Fibroblast of skin of left biceps (primary cell): ENCODE measurements at places on chromosomes 6 and 20.

DNA sequence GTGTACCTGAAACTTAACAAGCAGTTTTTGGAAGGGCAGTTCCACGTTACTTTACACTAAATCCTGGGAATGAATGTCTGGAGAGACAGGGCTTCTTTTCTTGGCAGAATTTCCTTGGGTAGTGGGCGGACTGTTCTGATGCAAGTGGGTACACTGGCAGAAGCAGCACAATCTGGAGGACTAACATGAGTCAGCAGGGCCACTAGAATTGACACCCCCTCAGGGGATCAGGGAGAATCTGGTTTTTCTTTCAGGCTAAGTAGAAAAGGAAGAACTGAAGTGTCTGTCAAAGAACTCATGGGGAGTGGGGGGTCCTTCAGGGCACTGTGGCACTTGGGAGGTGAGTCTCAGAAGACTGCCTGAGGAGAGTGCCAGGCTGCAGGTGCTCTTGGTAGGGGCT is 34.6 kb downstream of the PANK2 start:
- no peak for DNase-seq

DNA sequence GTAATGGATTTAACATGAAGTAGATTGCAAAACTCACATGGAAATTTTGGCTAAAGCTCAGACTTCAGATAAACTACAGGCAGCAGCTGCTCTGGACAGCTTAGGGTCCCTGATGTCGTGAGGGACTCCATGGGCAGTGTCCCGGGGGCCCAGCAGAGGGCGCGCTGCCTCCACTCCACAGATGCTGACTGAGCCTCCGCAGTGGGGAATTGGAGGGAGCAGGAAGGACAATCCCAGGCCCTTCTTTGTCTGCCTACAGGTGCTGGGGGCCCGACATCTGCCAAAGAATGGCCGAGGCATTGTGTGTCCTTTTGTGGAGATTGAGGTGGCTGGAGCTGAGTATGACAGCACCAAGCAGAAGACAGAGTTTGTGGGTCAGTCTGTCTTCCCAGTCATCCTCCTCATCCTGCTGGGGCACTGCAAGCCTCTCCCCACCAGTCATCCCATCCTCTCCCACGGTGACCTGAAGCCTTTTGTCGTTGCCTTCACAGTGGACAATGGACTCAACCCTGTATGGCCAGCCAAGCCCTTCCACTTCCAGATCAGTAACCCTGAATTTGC is 35.9 kb downstream of the PLCG1 start:
- peak; percentile 19 for DNase-seq

- no peak for DNase-seq
These were observed 61.6 kb upstream of the ADGRG6 start for GRCh38 chr6:142240179-142240578.

- no peak for DNase-seq
These were observed 18.7 kb downstream of the ASF1A start for GRCh38 chr6:118912646-118913045.

DNA sequence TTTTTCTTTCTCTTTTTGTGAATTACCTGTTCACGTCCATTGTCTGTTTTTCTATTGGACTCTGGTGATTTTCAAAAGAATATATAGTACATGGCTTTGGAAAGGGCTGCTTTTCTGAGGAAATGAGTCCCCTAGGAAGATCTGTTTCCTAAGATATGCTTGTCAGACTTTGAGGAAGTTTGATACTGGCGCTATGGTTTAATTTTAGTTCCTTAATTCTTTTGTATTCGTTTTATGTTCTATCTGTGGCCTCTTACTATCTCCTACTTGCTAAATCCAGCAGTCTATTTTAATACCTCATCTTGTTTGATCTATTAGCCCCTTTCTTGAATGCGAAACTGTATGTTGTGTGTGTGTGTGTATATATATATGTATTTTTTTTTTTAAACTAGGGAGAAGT is 101.9 kb downstream of the LIN28B start:
- DNase-seq: no peak

GRCh38 chr20:50690650-50691572 is at the start of gene RIPOR3:
RIPOR3 (minus strand) TSS chr20:50691542; CDS start chr20:50691128, 414 bp downstream.
- DNase-seq: no peak

DNA sequence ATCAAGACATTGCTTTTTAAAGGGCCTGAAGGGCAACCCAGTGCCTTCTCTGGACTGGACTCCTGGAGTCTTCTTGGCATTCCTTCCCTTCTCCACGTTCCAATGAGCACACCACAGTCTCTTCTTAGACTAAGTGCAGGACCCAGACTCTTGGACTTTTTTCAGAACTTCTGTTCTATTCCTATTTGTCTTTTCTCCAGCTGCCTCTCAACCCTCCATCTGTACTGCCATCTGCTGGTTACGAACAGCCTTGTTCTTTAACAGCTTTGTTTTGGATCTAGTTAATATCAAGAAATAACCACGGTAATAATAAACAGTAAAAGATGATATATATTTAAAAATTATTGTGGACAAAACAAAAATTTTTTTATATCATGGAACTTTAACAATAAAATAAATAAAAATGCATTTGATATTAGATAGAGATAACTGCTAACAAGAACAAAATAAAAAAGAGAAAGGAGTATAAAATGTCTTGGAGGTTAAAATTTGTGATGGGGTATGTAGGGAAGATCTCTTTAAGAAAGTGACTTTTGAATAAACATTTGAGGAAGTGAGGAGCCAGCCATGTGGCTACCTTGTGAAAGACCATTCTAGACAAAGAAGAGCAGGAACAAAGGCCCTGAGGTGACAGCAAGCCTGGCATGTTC is 105.1 kb upstream of the HCRTR2 start:
- peak; percentile 35 for DNase-seq

GRCh38 chr20:32558526-32558925 is 26.6 kb downstream of the NOL4L start:
- DNase-seq: no peak

DNA sequence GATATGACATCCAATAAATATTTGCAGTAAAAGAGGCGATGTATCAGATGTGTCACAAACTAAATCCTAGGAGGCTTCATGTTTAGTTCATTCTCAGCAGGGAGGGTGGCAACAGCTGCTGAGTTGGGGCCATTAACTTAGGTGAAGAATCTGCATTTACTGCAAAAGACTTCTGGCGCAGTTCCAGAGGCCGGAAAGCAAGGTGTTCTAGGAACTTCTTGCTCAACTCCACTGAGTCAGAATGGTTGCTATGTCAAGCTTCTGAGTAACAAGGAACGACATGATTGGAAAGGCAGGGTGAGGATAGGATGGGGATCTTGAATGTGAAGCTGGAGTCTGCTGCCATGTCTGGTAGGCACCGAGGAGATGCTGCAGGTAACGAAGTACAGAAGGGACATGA is 11.7 kb downstream of the ADNP start:
- no peak for DNase-seq

DNA sequence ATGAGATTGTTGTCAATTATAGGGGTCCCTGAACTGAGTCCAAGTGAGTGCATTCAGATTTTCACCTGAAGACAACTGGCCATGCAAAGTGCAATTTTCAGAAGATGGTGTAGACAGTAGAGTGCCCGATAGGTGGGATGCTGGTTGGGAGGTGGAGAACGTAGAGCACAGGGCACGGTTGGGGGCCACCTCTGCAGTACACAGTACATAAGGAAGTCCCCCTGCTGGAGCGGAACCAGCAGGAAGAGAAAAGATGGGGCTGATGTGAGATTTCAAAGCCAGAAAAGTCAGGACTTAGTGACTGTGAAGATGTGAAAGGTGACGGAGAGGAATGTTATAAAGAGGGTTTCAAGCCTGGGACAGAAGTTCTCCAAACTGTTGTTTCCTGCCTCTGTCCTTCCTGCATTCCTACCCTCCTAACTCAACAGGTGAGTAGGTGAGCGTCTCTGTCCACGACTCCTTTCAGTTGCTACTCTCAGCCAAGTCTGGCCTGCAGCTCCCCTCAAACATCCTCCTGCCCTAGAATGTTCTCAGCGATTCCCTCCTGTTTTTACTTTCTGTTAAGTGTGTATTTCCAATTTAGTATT is 330.8 kb downstream of the PRL start:
- no peak for DNase-seq

- peak; percentile 2 for DNase-seq
These were observed 14.0 kb downstream of the DEFB110 start for GRCh38 chr6:50007819-50008218.

- no peak for DNase-seq
These were observed 15.9 kb downstream of the KCNK5 start for GRCh38 chr6:39213195-39213920.

GRCh38 chr6:53750052-53750650 is 44.7 kb upstream of the LRRC1 start:
- no peak for DNase-seq

- no peak for DNase-seq
These were observed 51.3 kb upstream of the GLP1R start for GRCh38 chr6:38997128-38997761.

GRCh38 chr6:17419189-17419575 is 25.8 kb downstream of the CAP2 start:
- DNase-seq: no peak

- DNase-seq: no peak
These were observed 7.5 kb downstream of the BCAS1 start for GRCh38 chr20:54062812-54063280.

GRCh38 chr6:82143041-82143481 is 104.5 kb downstream of the IBTK start:
- peak; percentile 93 for DNase-seq

- DNase-seq: no peak
These were observed 6.8 kb upstream of the MRAP2 start for GRCh38 chr6:84026721-84027164.

- DNase-seq: no peak
These were observed 9.8 kb downstream of the RAET1E start for GRCh38 chr6:149888093-149888492.

DNA sequence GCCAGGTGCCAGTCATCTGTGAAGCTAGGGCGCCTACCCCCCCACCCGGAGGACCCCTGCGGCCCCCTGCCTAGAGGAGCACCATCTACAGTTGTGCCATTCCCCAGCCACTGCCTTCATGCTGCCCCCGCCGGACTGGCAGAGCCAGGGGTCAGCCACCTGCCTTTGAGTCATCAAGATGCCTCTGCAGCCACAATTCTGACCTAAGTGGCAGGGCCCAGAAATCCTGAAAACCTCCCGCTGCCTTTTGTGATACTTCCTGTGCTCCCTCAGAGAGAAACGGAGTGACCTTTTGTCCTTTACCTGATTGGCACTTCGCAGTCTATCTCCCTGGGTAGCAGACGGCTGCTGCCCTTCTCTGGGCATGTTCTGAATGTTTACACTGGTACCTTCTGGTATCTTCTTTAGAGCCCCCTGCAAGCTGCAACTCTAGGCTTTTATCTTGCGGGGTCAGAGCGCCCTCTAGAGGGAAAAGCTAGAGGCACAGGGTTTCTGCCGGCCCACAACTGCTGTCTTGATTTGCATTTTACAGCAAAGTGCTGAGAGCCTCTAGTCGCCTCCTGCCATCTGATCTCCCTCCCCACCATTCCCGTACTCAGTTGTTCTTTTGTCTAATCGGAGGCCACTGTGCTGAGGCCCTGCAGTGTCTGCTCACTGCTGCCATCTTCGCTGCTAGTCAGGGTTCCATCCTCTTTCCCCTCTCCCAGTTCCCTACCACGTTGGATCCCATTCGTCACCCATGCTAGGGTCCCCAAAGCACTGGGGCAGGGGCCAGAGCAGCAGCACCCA is 26.9 kb downstream of the SPATA2 start:
- no peak for DNase-seq

DNA sequence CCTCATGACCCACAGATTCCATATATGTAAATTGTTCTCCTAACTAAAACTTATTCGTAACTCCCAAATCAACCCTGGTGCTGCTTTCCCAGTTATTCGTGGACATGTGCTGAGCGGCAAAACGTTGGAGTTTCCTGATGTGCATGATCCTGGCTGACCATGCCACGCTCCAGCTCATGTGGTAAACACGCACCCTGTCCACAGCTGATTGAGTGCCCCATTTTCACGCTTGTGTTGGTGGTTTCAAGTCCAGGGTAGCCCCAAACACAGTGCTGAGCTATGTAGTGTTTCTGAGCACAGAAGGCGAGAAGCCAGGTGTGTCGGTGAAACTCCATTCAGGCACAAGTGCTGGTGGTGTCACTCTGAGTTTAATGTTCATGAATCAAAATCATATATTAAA is 19.1 kb upstream of the FOXC1 start:
- DNase-seq: no peak

GRCh38 chr20:47352332-47353238 is 3.9 kb downstream of the ZMYND8 start:
- DNase-seq: no peak

- DNase-seq: peak; percentile 42
These were observed 73.0 kb upstream of the NHSL1 start for GRCh38 chr6:138572167-138572875.
